ENCODE measurements at places on chromosomes 6 and 20. TPM values are rescaled to one million over a fixed set of nuclear protein-coding genes. Genes with fewer than 3 reads are reported as not detected.

DNA sequence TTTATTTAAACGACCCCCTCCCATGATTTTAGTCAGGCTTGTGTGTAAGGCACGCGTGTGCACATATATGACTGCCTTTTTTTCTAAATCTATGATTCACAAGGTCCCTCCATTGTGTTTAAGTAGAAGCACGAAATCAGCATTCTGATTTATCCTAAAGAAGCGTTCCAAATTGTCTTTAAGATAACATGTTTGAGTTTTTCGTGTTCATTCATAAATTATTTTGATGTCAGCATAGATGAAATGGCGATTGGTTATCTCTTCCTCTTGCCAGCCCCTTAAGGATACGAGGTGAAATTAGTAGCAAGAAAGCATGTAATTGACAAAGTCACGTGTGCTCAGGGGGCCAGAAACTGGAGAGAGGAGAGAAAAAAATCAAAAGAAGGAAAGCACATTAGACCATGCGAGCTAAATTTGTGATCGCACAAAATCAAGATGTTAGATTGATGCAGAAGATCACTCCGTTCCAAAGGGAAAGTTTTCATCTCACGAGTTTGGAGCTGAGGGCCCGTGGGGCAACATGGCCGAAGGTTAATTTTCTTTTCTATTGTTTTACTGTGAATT lies at the start of gene LIN28B:
Gene LIN28B, plus strand, starts transcription at position 377 of the 564 bp plus-strand sequence. Its CDS starts 144 bp downstream, at position 521.
- DNase-seq, result no peak

DNA sequence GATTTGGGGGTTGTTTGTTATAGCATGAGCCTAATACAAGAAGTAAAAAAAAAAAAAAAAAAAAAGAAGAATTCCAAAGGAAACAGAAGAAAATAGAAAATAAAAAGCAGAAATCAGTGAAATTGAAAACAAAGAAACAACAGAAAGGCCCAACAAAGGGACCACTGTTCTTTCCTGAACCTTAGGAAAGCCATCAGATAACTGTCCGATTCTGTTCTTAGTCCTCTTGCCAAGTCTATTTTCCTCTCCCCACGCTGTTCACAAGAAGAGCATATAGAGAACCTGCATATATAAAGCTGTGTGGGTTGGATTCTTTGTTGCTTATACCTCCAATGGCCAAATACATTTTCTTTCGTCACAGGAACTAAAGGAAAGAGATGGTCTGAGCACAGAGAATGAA lies 38.0 kb upstream of the IPCEF1 start:
- no peak for DNase-seq

- DNase-seq, result no peak
Measured at GRCh38 chr6:82525775-82526495, 162.3 kb downstream of the TPBG start.

Gene CTCFL
- total RNA-seq, result not detected

- DNase-seq, result no peak
Measured at GRCh38 chr6:33169291-33170175, 22.7 kb downstream of the COL11A2 start.

- DNase-seq, result no peak
Measured at GRCh38 chr20:36726168-36726567, 19.7 kb downstream of the NDRG3 start.

DNA sequence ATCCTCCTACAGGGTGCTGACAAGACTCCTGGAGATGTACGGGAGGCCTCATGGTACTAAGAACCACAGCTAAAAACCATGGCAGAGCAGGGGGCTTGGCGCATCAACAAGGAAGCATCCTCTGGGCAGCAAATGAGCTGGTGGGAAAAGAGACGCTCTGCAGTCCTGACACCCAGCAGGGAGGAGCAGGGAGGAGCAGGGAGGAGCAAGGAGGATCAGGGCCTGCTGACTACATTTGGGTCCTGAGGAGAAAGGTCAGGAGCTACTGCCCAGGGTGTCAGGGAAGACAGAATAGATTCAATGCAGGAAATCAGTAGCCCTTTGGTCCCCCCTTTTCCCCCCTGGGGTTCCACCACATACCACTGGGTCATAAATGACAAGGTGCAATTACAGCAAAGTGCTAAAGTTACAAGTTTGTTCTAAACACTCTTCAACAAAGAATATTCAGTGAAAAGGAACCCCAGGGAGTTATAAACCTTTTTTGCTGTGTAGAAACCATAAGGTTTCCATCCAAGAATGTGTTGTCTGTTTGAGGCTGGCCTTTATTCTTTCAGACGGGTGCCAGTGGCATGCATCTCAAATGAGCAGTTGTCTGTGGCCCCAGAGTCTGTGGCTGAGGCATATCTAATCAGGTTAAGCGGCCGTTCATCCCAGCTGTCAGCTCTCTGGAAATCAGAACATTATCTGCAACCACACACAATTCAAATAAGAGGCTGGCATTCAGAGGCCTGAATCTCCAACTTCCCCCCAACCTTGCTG lies 325.0 kb downstream of the CDC5L start:
- no peak for DNase-seq

Gene E2F3
- total RNA-seq, result 8.8 TPM

DNA sequence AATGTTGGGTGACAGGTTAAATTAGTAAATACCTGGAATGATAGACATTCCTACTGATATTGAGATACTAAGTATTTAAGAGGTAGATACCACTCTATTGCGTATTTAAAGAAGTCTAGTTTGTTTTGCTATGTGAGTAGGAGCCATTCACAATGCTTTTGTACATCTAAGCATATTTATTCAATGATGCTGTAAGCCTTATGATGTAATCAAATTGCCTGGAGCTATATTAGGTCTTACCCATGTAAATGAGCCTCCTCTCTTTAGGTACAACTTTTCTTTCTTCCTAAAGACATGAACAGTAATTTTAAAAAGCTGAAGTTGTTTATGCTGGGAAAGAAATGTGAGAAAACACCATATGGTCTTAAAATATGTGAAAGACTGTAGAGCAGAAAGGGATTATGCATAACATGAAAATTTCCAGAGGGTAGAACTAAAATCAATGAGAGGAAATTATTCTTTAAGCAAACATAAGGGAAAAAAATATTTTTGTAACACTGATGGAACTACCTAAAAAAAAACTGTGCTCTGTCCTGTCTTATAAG lies 526.7 kb downstream of the EPHA7 start:
- DNase-seq, result no peak
